ENCODE measurements at places on chromosomes 6 and 20.
A peak's percentile ranks its signal among the peaks of the same experiment; 100 is the strongest.

GRCh38 chr6:51490101-51490500 is 597.3 kb downstream of the PKHD1 start:
- no peak for DNase-seq

- no peak for DNase-seq
These were observed 24.8 kb downstream of the SNX9 start for GRCh38 chr6:157847846-157848245.

DNA sequence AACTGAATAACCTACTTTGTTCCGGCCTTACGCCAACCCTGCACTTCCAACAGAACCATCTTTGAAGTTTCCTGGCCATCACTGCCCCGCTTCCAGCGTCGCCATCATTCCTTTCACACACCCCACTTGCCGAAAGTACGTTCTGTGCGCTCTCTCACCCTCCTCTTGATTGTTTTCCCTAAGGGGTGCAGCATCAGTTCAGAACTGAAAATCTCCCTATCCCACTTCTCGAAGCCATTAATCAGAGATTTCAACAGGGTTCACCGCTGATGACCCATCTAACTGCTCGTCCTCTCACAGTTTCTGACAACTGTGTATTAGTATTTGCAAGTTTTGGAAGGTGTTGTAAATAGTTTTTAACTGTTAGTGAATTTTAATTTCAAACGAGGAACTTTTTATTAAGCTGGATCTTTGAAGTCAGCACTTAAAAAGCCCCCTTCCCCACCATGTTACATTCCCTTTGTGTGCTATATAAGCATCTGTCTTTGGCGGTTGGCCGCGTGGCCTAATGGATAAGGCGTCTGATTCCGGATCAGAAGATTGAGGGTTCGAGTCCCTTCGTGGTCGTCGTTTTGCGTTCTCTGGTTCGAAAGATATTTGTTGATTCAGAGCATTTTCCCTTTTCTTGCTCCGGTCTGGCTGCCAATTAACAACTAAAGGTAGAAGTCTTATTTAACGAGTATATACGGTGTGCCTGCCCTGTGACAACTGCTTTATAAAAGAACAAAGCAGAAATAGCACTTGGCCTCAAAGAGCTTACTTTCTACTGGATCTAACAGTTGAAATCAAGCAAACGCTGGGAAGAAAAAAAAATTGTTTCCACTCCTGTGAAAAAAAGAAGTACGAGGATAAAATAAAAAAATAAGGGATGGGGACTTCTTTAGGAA is 42.6 kb downstream of the TRIM27 start:
- peak; percentile 19 for DNase-seq

- DNase-seq: no peak
These were observed 524.8 kb upstream of the GJE1 start for GRCh38 chr6:141607956-141608355.

DNA sequence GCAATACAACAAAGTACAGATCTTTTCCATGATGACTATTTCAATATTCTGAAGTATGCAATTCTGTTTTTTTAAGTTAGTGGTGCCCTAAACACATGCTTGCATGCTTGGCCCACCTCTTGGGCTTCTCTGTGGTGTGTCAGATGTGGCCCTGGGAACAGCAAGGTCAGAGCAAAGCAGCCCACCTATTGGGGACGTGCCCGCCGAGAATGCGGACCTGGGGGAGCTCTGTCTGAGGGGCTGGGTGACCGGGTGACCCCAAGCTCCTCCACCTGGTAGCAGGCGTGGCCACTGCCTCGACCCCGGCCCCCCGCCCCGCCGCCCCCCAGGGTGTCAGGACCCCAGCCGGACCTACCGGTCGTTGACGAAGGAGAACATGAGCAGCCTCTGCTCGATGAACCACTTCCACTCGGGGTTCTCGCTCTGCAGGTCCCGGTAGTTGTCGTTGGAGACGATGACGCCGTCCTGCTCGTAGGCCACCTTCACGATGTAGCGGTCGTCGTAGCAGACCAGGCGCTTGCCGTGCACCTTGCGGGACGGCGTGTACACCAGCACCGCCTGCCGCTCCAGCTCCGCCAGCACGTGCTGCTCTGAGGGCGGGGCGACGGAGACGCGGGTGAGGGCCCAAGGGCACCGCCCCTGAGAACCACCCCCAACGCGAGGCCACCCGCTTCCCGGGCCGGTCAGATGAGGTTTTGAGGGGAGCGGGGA is 28.3 kb downstream of the ZC3H12D start:
- DNase-seq: no peak

DNA sequence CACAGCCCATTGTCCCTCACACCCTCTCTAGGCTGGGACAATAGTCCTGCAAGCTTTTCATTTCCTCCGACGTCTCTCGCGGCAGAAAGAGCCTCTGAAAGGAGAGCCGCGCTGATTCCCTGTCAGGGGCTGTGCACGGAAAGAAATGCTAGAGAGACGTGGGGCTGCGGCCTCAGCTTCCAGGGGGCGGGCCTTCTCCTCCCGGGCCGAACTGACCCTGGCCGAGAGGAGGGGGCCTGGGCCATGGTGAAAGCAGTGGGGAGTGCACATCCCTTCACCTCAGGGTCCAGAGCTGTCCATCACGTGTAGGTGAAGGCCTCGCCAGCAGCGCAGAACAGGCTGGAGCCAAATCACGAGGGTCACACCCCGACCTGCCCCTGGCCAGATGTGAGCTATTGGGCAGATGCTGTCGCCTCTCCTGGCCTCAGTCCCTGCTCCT is 220.4 kb downstream of the TAF4 start:
- DNase-seq: no peak

DNA sequence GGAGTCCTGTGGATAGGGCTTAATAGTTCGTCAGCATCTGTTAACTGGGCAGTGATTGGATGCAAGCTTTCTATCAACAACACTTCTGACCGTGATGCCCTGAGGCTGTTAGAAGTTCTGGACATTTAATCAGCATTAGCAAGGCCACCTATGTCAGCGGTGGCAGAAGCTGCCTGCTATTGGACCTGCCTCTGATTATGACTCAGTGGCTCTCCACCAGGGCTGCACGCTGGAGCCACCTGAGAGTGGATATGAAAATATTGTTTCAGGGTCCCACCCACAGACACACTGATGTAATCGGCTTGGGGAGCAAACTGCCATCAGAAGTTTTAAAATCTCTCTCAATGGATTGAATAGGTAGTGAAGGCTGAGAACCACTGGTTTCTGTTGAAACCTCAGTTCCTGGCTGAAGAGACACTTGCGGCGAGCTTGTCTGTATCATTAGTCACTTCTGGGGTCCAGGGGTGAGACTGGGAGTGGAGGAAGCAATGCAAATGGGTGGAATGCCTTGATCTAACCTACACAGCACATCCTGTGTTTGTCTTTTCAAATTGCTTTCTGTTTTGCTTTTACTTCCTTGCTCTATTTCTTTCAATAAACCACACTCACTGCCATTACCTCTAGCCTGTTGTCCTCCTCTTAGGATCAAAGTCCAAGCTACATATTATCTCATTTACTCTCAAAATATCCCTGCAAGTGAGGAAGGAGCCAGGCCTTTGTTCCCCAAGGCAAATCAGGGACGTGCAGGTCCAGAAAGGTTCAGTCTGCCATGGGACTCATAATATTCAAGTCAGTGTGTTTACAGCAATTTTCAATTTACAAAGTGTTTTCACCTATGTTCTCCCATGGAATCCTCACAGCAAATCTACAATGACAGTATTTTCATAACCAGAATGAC is 4.2 kb downstream of the CLIC5 start:
- DNase-seq: no peak

- DNase-seq: no peak
These were observed 25.0 kb downstream of the PERP start for GRCh38 chr6:138082232-138082631.

- DNase-seq: no peak
These were observed 119.6 kb upstream of the RIMS1 start for GRCh38 chr6:71766796-71767195.

- no peak for DNase-seq
These were observed 27.3 kb upstream of the HFE start for GRCh38 chr6:26059941-26060340.

DNA sequence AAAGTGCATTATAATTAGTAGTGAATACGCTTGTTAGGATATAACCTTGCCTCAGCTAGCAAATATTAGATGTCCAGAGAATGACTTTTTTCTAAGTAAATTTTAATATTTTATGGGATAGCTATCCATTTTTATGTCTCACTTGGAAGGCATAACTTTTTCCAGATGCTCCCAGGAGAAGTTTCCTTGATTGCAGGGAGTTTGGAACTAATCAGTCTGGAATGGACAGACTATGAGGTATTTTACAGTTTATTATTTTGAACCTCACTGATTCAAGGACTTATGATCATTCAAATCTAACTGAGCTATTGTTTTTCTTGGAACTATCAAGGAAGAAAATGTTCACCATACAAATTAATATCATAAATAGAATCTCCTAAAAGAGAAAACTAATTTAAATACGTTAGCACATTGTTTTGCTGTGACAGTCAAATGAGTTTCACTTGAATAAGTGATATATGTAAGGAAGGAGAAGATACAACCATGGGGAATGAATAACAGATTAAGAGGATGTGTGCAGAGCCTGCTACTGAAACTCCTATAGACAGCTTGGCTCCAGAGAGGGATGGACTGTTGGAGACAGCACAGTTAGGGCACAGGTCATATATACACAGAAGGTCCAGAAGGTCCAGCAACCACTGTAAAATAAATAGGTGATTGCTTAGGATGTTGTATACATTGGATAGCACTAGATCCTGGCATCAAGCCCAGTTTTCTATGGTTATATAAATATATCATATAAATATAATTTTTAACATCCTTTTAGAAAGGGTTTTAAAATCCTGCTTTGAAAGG is 20.6 kb upstream of the LCA5 start:
- no peak for DNase-seq

GRCh38 chr20:18258126-18258860 is 30.0 kb upstream of the ZNF133 start:
- no peak for DNase-seq

GRCh38 chr6:42451333-42452170 is at the start of gene TRERF1:
Gene TRERF1 (minus strand): TSS chr6:42451926. CDS start chr6:42269590, 182,336 bp downstream.
- peak; percentile 34 for DNase-seq

DNA sequence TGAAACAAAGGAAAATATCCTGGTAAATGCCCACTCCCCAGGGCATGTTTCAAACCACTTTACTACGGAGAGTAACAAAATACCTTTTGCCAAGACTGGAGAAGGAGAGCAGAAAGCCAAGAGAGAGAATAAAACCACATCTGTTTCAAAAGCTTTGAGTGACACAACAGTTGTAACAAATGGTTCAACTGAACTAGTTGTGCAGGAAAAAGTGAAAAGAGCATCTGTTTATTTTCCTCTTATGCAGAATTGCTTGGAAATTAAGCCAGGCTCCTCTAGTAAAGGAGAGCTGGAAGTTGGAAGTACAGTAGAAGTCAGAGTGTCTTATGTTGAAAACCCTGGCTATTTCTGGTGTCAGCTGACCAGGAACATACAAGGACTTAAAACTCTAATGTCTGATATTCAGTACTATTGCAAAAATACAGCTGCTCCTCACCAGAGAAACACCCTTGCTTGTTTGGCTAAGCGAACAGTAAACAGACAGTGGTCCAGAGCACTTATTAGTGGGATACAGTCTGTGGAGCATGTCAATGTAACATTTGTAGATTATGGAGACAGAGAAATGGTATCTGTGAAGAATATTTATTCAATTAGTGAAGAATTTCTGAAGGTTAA is 2.6 kb downstream of the TDRD6 start:
- DNase-seq: no peak

- no peak for DNase-seq
These were observed 183.6 kb upstream of the SPTLC3 start for GRCh38 chr20:12825226-12825595.

DNA sequence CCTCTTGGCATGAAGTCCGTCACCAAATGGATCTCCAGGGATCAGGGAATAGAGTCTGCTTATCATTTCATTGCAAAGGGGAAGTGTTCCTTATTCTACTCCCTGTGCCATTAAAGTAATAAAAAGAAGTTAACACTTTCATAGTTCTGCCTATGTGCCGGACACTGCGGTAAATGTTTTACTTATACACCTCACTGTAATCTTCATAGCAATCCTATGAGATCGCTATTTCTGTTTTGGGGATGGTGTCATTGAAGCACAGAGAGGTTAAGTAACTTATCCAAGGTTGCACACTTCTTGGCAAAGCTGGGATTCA is 177.7 kb downstream of the TSHZ2 start:
- DNase-seq: no peak

- DNase-seq: no peak
These were observed 171.3 kb downstream of the GRM1 start for GRCh38 chr6:146200176-146200575.

- no peak for DNase-seq
These were observed 147.6 kb downstream of the SYNDIG1 start for GRCh38 chr20:24617080-24617432.

- DNase-seq: no peak
These were observed 151.1 kb upstream of the ESR1 start for GRCh38 chr6:151656392-151656791.

DNA sequence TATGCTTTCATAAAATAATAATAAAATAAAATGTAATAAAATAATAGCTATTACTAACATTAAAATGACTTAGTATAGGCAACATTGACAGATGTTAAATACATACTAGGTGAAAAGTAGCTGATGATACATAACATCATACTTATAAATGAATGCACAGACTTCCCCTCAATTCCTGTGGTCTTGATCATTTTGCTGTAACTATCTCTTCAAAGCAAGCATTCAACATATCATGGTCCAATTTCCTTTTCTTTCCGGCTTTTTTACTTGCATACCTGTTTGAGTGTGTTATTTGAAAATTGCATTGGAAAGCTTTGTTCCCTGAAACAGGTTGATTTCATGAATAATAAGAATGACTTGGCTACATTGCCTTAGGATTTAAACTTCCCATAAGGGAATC is 309.3 kb downstream of the HDGFL1 start:
- no peak for DNase-seq

GRCh38 chr20:39961637-39962244 is 727.3 kb downstream of the MAFB start:
- DNase-seq: no peak
